NCI-H2029 (cell line): ENCODE measurements at places on chromosomes 11 and 22.

GRCh38 chr11:43693069-43693468, 12.5 kb downstream of the HSD17B12 start:
- DNase-seq: no peak

DNA sequence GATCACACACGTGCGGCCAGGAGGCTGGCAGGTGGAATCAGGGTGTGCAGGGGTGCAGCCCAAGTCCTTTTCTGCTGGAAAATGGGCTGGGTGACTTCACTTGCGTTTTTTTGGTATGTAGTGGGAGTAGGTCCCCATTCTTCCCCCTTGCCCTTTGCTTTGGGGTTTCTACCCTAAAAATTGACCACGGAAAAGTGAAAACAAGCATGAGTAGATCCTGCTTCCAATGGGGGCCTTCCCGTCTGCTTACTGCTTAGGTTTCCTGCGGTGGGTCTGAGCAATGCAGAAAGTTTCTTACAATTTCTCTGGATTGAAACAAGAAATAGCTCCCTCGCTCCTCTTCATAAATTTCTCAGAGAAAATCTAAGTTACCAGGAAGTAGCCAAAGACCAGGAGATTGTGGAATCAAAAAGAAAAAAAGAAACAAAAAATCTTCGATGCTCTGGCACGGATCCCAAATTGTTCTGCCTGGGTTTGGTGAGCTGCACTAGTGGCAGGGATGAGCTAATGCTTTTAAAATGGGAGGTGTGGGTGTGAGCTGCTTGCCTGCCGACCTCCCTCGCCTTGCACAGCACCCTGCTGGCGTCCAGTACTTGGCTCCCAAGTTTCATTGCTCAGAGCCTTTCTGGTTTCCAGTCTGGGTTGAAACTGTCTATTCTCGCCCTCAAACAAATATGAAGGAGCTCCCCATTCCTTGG, 2.4 kb downstream of the TIMP3 start:
- no peak for DNase-seq

DNA sequence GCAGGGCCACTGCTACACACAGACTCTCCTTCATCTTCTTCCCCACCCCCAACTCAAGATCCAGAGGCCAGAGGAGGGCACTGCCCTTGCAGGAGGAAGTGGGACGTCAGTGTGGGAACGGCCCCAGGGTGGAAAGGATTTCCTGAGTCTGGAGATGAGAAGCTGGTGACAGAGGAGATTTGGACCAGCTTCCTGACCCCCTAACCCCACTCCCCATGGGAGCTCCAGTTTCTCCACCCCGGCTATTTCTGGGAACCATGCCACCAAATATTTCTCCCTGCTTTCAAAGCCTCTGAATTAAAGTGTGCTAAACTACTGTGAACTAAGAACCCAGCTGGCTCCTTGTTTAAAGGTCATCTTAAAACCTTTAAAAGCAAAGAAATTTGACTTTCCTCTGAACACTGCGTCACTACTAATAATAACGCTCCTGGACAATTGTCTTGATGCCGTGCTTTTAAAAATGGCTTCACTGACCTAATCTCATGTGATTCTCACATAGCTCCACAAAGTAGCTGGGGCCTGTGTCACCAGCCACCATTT, 46.6 kb downstream of the CWC15 start:
- no peak for DNase-seq

DNA sequence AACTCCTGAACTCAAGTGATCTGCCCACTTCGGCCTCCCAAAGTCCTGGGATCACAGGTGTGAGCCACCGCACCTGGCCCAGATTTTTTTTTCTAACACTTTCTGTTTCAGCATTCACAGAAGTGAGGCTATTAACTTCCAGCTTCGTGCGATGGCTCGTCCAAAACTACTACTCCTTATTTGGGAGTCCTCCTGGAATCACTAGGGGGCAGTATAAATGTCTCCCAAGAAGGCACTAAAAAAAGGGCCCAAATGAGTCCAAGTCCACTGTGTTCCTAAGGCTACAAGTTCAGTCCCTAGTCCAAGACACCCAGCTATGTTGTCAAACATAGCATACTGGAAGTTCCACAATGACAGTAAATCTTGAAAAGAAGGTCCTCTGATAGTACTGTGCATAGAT, 63.2 kb upstream of the BIRC3 start:
- DNase-seq: no peak

DNA sequence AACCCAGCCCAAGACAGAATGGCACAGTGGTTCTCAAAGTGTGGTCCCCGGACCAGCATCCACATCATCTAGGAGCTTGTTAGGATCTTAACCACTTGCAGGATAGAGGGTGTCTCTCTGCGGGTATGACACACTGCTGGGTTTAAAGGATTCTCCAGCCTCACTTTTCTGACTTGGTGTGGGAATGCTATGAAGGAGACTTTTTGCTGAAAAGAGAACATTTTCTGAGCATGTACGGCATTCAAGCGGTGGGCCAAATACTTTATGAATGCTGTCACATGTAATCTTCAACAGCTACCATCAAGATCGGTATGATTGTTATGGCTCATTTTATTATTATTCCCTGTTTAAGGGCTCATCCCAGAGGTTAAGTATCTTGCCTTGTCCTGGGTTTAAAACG, 1.8 kb upstream of the CD82 start:
- DNase-seq: no peak

- no peak for DNase-seq
Observed at GRCh38 chr22:47205554-47205953, 443.1 kb downstream of the TBC1D22A start.

- DNase-seq: no peak
Observed at GRCh38 chr22:28064920-28065319, 145.9 kb upstream of the PITPNB start.

DNA sequence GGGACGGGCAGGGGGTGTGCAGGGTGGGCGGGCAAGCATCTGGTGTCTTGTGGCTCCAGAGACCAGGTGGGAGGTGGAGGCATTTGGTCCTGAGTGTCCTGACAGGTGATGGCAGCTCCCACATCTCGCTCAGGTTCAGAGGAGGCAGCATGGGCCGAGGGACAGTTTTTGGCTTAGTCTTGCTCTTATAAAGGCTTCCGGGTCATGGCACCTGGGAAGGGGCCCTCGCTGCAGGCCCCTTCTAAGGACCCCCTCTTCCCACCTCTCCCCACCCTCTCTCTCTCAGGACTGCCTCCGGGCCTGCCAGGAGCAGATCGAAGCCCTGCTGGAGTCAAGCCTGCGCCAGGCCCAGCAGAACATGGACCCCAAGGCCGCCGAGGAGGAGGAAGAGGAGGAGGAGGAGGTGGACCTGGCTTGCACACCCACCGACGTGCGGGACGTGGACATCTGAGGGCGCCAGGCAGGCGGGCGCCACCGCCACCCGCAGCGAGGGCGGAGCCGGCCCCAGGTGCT, 9.9 kb downstream of the CCND1 start:
- DNase-seq: no peak
